ENCODE measurements at places on chromosomes 6 and 20. TPM values are rescaled to one million over a fixed set of nuclear protein-coding genes. Genes with fewer than 3 reads are reported as not detected.
A peak's percentile ranks its signal among the peaks of the same experiment; 100 is the strongest.

KIAA1755 gene
- total RNA-seq = not detected

FAM217A gene
- not detected for total RNA-seq

DNA sequence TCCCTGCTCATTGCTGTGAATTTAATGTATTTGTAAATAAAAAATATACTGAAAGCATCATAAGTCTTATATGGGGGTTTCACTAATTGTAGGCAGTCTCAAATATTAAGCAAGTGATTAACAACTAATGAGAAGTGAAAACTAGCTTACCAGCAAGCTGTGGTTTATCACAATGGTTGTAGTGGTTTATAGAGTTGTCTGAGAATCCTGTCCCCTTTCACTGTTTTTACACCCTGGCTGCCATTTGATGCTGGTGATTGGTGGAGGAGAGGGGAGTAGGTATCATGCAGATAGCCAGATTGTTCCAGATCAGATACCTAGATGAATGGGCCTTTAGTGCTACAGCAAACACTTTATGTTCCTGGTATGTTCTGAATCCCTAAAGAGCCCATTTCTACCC lies 6.0 kb downstream of the MKKS start:
- no peak for DNase-seq

DNA sequence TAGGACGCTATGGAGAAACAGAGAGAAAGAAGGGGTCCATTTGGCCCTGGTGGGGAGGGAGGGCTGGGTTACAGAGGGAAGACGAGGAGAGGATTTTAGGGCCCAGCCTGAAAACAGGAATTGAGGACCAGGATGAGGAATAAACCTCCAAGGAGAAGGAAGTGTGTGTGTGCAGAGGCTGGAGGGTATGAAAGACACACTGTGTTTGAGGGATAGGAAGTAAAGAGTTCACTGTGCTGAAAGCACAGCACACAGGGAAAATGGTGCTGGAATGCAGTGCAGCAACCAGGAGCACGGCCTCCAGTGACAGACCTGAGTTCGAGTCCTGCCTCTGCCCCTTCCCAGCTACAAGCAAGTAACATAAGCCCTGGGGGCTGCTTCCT lies 7.8 kb downstream of the MBOAT1 start:
- no peak for DNase-seq

GRCh38 chr6:33343953-33344611 lies 26.5 kb upstream of the ZBTB22 start:
- no peak for DNase-seq

DNA sequence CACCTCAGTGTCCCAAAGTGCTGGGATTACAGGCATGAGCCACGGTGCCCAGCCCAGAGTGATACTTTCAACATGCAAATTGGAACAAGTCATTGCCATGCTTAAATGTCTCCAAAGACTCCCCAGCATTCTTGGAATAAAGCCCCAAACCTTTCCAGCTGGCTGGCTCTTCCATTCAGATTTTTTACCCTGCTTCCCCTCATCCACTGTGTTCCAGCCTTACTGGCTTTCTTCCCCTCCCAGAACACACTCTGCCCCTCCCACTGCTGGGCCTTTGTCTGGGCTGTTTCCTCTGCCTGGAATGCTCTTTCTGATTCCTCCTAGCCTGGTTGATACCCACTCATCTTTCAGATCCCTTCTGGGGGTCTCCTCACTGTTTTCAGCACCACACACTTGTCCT lies 40.1 kb upstream of the NNAT start:
- DNase-seq = no peak

DNA sequence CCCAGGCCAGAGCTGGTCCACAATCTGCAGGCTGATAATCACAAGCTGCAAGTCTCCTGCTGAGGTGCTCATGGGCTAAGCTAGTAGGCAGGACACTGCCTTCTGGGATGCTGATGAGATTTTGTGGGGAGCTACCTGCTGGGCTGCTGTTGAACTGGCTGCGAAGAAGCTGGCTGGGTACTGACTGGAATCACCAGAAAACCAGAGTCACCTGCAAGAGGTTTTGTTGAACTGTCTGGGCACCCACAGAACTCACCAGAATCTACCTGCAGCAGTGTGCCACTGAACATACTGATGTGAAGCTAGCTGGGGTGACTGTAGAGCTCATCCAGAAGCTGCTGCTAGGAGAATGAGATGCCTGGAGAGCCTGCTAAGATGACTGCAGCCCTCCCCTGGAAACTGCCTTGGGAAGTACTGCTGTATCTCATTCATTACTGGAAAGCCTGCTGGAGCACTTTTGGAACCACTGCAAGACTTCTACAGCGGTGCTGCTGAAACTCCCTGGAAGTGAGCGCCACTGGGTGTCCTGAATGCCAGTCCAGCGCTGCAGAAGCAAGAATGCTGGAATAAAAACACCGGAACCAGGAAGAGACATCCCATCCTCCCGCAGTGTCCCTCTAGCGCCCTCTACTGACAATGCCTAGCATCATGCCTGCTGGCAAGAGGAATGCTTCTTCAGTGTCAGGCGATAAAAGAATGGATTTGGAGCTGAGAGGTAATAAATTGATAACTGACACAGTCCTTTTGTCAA lies 64.9 kb upstream of the ARHGAP18 start:
- peak; percentile 76 for DNase-seq

- DNase-seq = no peak
Observed at GRCh38 chr6:134058622-134059366, 6.4 kb upstream of the SLC2A12 start.

DNA sequence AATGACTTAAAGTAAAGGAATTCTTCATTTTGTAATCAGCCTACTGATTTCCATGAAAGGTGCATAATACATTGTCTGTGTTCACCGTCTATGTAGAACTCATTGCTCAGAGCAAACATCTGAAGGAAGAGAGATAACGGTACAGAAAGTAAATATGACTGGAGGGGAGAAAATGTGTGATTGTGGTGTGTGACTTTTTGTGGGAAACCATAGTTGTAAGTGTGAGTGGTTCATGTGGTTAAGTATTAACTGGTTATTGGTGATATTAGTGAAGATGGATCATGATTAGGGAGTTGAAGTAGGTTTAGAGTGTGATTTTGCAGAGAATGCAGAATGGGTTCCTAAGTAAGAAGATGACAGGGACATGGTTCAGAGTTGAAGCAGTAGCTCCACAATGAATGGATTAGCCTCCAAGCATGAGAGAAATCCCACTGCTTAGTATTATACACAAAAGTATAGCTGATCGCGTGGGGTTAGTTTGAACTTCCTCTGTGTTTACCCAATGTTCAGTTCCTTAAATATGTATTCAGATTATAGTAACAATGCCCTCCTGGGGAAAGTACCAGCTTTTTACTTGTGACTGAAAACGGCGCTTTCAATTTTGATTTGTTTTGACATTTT lies 368.9 kb downstream of the UTRN start:
- no peak for DNase-seq

DNA sequence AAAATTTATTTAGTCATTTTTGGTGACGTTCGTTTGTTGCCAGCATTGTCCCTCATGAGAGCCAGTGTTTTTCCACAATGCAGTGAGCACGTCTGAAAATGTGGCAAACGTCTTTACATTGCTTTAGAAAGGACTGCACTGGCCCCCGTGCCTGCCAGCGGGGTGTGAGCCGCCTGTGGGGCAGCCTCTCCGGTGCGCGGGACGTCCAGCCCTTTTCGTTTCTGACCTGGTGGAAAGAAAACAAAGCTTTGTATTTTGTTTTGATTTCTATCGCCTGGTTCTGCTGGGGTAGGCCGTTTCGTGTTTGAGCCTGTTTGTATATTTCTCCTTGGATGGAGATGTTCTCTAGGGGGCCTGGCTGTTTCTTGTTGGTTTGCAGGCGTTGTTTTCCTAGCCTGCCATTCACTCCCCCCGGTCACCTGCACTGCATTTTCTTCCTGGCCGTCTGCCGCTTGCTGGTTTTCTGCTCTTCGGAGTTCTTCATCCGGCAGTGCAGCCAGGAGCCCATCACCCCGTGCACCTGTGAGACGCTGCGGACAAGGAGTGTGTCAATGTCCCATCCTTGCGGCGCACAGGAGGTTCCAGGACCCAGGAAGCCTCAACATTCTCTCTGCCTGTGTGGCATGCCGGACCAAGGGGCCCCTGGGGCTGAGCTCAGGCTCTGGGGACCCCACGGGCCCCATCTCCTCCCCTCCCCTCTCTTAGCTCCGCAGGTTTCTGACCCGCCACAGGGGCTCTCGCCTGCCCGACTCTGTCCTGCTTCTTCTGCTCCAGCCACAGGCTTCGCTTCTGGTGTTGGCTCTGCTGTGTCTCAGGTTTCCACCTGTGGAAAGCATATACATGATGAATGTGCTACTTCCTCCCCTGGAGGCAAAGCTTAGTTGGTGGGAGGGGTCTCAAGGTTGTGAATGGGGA lies 100.5 kb downstream of the CDH4 start:
- no peak for DNase-seq

Measured in renal cortical epithelial cell (primary cell).